ENCODE measurements at places on chromosomes 4 and X. TPM values are rescaled to one million over a fixed set of nuclear protein-coding genes. Genes with fewer than 3 reads are reported as not detected.

RAB40AL gene
- not detected for total RNA-seq

TNIP3 gene
- 12.3 TPM for total RNA-seq

AKAP14 gene
- not detected for total RNA-seq

CD40LG gene
- total RNA-seq = 155 TPM

DNA sequence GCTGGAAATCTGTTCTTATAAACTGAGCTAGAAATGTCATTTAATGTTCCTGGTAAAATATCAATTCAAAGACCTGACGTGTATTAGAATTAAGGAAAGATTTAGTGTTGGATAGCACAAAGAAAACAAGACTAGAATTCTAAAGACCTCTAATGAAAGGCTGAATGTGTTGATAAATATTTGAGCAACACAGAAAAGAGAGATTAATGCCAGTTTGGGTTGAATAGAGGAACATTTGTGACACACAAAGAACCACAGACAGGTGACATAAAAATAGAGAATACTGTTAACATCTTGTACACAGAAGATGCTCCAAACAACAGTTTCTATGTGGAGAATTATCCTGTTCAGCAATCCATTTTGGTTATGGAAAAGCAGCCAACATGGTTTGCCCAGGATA is 222.1 kb upstream of the GALNT7 start:
- no peak for DNase-seq

DNA sequence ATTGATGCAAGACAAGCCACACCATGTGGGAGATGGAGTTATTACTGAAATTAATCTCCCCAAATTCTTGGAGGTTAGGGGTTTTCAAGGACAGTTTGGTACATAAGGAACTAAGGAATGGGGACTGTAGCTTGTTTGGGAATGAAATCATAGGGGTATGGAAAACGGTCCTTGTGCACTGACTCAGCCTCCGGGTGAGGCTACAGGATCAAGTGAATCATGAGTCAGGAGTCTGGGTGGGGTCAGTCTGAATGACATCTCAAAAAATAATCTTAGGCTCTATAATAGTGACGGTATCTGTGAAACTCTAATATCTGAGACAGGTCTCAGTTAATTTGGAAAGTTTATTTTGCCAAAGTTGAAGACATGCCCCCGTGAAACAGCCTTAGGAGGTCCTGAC is 128.5 kb upstream of the CYSLTR1 start:
- DNase-seq = no peak

GRCh38 chrX:41932885-41933284 is 9.5 kb upstream of the CASK start:
- DNase-seq = no peak
